AML-193 (cell line): ENCODE measurements at places on chromosomes 7 and 10.

GRCh38 chr7:155824227-155824886, 12.1 kb upstream of the SHH start:
- no peak for DNase-seq

GRCh38 chr10:74079028-74079935, 71.3 kb downstream of the AP3M1 start:
- no peak for DNase-seq

DNA sequence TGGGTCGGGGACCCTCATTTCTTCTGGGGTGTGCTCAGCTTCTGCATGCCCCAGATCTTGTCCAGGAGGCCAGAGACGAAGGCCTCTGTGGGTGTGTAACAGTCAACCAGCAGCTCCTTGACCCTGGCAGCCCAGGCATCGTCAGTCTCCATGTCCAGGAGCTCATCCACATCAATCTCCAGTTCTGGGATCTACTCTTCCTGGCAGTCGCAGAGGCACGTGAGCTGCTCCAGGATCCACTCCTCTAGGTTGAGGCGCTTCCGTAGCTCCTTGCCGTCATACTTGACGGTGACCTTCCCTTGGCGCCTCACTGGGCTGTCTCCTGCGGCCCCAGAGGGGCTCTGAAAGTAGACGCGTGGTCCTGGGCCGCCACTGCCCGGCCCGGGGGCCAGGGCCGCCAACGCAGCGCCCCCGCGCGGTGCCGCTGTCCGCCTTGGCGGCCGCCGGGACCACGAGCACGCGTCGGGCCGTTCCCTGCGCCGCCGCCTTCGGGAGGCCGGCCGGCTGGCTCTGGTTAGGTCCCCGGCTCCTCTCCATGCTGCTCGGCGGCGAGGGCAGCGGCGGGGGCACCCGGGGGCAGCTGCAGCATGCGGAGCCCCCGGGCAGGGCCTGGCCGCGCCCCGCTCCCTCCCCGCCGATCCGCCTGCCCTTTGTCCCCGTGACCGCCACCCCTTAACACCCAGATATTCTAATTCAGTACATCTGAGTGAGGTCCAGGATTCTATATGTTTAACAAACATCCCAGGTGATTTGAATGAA, 170.5 kb downstream of the SEPTIN7 start:
- no peak for DNase-seq

DNA sequence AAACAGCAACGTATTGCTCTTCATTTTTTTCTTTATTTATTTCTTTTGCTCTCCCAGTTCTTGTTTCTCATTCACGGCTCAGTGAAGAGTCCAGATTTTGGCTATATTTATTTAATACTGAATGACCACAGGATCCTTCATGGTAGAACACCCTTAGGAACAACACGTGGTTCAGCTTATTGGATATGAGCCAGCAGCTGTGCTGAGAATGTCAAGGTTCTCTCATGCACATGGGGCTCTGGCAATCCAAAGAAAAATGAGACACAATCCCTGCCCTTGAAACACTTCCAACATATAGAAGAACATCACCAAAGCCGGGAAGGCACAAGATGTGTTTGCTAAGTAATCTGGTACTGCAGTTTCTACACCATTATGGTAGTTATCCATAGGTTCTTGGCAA, 852.9 kb downstream of the SORCS1 start:
- no peak for DNase-seq

- no peak for DNase-seq
Measured at GRCh38 chr7:150814328-150815001, 13.9 kb downstream of the TMEM176A start.

DNA sequence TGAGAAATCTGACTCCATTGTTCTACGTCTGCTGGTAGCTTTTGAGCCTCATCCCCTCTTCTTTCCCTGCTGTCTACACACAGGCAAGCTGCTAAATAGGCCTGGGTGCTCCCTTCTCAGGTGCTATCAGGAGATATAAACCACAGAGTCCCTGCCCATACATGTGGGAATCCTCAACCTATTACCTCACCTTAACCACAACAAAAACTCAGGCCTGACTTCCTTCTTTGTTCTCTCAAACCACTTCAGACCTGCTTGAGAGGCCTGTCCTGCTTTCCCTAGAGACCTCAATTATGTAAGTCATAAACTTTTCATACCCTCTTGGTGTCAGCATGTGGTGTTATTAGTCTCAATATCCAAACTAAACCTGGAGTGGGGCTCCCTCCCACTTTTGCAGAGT, 75.0 kb upstream of the MAGI2 start:
- no peak for DNase-seq

- no peak for DNase-seq
Measured at GRCh38 chr7:7512861-7513597, 22.6 kb downstream of the COL28A1 start.

DNA sequence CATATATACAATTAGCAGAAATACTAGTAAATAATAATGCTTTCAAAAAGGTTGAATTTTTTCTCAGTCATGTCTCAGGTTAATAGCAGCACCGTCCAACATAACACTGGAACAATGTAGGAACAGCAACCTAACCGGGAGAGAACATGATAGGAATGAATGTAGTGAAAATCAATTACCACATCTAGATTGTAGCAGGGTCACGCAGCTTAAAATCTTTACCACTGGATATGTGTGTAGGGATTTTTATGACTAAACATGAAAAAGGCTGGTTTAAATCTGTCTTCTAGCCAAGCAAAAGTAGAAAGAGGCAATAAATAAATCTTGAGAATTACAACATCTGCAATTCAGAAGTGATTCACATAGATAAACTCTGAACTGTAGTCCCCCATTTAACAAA, 326.0 kb downstream of the DGKB start:
- DNase-seq: no peak

DNA sequence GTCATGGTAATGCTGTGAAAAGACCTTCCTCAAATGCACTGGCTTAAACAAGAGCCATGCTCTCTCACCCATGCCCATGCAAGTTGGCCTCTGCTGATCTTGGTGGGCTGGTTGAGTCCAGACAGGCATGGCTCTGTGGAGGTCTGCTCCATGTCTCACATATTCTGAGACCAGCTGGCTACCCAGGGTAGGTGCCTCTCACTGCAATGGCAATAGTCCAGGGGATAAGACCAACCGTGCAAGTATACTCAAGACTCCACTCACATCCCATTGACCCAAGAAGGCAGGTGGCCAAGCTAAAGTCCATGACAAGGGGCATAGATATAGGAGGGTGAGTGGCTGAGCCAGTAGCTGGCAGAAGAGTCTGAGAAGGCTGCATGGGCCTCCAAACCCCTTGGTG, 14.2 kb upstream of the EBF3 start:
- no peak for DNase-seq

DNA sequence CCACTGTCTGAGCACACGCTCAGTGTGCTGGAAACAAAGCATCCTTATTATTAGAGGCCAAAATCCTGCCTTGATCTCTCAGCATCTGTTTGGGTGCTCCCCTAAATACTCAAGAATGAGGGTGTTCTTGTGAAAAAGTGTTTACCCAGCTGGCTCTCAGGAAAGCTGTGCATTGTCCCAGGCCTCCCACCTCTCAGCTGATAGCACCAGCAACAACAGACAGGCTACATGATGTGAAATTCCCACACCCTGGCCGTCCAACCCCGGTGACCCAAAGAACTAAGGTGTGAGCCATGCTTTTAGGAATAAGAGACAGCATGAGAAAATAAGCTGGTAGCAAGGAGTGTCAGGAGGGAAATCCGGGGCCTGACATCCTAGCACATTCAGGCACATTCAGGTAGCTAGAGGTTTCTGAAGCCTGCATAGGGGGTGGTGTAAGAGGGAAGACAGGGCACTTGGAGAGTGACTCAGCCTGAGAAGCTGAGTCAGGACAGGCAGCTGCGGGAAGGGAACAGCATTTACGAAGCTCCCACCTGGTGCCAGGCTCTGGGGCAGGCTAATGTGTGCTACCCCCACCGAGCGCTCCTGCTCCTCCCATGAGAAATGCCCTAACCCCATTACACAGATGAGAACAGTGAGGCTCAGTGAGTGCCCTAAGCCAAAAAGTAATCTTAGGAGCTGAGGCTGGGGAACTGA, 205.6 kb downstream of the GRID1 start:
- no peak for DNase-seq

DNA sequence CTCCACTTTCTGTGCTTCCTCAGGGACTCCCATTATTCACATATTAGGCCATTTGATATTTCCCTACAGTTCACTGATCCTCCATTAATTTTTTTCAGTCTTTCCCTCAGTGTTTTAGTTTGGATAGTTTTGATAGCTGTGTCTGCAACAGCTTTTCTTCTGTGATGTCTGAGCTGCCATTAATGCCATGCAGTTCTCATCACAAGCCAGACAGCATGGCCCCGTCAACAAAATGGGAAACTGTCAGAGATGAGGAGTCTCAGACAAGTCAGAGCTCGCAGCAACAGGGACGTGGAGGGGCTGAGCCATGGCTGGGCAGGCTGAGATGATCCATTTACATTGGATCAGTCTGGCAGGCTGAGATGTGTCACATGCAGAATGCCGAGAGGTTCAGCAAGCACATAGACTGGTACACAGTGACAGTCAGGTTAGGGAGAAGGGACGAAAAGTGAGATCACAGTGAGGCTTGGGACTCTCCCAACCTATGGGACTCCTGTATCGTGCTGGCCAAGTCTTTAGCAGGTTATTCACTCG, 65.4 kb downstream of the NPS start:
- DNase-seq: no peak

DNA sequence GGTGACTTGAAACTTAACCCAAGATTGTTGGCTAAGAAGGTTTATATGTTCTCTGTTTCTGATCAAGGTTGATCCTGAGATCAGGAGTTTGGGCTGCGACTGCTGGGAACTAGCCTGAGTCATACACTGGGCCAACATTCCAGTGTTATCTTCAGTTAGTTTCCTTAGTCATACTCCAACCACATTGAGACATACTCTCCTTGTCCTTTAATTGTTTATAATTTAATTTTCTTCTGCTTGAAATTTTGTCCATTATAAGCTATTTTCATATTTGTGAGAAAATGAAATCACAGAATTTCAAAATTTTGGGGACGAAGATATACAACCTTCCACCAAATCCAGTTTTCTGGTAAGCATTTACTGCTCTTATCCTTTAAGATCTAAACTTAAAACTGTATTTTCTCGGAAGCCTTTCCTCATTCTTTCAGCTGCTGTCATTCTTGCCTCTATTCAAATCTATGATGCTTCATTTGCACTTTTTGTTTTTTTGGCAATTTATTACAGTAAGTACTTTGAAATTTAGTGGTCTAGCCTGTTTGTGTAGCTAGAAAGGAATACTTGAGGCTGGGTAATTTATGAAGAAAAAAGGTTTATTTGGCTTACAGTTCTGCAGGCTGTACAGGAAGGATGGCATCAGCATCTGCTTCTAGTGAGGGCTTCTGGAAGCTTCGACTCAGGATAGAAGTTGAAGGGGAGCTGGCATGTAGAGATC, 63.4 kb upstream of the POT1 start:
- no peak for DNase-seq

GRCh38 chr7:47088329-47089067, 493.4 kb downstream of the TNS3 start:
- peak; percentile 6 for DNase-seq

GRCh38 chr7:142301299-142301698, 43.4 kb upstream of the PRSS58 start:
- DNase-seq: peak; percentile 45

GRCh38 chr10:35453855-35454532, 117.7 kb downstream of the CCNY start:
- peak; percentile 5 for DNase-seq

DNA sequence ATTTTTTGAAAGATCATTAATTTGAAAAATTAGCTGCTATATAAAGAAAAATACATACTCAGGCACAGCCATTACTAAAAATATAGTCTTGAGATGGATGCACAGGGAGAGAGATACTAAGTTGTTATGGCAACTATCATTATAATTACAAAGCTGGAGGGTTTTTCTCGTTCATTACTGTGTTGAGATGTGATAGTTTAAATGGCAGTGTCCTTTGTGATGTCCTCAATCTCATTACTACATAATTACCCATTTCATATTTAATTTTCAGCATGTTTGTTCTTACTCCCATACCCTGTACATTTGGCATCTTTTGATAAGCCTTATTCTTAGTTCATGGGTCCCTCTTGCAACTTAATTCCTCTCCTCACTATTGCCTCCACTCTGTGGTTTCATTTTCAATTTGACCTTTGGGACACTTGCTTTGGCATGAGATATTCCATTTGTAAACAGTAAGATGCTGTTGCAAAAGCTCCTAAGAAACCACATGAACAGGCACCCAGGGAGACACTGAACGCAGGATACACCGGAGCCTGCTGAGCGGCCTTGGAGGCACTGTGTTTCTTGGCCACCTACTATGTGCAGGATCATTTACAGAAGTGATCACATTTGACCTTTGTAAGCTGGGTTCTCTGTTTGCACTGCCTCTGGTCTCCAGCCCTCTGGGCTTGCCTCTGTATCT, 4.8 kb upstream of the CPXM2 start:
- DNase-seq: no peak

GRCh38 chr7:157651366-157652160, 314.8 kb downstream of the DNAJB6 start:
- DNase-seq: no peak

DNA sequence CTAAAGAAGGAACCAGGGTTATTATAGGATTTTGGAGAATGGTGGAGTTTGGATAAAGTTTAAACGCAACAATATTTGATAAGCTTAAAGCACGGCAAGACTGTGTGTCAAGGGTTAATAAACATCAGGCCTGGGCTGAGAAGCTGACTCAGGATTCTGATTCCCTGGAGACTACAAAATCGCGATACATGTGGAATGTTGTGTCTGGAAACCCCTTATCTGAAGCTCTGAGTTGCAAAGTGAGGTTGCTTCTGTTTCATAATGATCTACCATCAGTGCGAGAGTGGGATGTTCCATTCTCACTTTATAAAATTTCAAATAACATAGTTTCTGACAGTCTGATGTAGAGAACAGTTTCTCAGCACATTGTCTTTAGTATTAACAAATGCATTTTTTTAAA, 7.8 kb downstream of the C1GALT1 start:
- DNase-seq: no peak

DNA sequence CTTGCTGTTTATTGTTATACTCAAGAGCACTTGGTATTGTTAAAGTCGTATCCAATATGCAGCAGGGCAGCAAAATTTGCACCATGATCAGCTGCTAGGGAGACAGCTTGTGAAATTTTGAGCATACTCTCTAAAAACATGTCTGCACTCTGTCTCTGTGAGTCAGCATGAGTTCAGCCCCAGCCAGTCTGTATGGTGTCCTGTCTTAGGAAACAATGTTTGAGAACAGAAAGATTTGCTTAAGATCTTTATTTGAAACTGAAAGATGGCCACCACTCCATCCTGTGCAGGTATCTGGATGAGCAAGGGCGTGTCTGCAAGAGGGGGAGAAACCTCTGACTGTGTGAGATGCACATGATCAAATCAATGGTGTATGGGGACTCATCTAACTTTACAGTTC, 97.1 kb downstream of the GNAI1 start:
- DNase-seq: no peak

DNA sequence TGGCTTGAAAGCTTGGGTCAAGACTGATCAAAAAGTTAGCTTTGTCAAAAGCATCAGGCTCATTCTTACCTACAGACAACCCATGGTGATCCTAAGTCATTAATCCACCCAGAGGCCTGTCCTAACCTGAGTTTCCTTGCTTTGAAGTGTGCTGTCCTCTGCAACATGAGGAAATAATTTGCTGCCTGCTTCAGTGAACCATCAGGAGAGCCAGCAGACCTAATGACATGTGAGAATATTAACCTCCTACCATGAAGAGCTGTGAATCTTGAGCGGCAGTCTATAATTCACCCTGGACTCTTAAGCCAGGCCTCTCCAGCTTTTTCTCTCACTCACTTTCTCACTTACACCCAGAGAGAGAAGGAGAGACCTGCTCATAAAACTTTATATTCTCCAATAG, 590.0 kb downstream of the LRMDA start:
- no peak for DNase-seq

- peak; percentile 16 for DNase-seq
Measured at GRCh38 chr10:120746001-120746777, 105.0 kb upstream of the WDR11 start.

- no peak for DNase-seq
Measured at GRCh38 chr10:60417024-60417423, 27.3 kb upstream of the ANK3 start.
